ENCODE measurements at places on chromosomes 13 and 19.

DNA sequence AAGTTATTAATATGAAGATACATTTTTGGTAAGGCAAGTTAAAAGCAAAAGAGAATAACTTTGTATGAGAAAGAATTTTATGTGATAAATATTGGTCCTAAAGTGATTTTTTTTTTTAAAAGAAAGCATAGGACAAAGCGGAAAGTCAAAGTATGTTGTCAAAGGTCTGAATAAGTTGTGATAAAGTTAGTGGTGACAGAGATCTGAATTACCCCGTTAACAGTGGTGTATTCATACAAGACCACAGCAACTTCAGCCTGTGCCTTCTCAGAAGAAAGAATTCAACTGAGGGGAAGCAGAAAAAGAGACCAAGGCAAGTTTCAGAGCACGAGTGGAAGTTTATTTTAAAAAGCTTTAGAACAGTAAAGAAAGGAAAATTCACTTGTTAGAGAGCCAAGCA, 19.0 kb upstream of the ZNF566 start:
- no peak for DNase-seq

DNA sequence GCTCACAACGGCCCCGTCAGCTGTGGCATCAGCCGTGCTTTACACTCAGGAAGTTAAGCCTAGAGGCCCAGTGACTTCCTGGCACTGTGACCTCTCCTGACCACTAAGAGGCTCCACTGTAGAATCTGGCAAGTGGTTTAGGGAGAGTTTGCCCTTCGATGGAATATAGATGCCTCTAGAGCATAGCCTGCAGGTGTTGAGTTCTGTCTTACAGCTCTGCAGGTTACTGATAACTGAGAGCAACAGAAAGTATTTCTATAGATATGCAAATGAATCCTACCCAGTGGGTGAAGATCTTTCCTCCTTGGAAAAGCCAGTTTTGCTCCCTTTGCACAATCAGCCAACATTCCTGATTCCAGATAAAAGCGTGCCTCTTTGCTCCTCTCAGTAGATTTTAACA, 35.8 kb downstream of the ATP12A start:
- DNase-seq, result no peak

DNA sequence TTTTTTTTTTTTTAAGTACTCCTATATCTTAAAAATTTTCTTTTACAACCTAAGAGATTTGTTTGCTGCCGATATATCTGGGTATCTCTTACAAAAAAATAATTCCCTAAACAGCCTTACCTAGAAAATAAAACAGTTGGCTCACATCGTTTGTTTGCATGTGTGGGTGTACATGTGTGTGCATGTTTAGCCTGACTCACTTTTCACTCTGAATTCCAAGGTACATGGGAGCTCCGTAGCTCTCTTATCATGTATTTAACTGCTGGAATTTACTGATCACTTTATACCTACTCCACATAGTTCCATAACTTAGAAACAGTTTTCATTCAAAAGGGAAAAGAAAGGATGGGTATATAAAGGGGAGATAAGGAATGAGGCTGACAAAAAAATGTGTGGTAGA, 616.5 kb downstream of the GPC6 start:
- no peak for DNase-seq

DNA sequence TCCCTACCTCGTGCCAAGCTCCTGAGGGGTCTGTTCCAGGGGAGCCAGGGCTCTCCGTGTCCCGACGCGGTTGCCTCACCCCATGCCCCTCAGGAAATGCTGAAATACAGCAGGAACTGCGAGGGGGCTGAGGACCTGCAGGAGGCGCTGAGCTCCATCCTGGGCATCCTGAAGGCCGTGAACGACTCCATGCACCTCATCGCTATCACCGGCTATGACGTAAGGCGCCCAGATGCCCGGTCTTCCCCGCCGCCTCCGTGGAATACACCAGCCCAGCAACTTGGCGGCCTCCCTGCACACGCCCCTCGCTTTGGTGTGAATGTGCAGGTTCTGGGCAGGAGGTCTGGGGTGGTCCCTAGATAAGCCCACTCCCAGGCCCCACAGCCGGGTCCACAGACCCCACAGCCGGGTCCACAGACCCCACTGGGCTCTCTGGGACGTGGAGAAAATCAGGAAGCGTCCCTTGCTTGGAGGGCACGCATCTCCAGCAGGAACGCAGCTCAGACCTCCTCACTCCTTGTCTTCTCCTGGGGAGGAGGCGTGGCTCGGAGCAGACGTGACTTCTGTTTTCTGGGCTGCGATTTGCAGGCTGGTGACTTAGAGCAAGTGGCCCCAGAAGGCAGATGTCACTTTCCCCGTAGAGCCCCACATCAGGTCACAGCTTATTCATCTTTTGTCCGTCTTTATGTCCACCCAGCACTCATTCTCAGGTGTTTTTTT, 19.4 kb upstream of the F7 start:
- no peak for DNase-seq

DNA sequence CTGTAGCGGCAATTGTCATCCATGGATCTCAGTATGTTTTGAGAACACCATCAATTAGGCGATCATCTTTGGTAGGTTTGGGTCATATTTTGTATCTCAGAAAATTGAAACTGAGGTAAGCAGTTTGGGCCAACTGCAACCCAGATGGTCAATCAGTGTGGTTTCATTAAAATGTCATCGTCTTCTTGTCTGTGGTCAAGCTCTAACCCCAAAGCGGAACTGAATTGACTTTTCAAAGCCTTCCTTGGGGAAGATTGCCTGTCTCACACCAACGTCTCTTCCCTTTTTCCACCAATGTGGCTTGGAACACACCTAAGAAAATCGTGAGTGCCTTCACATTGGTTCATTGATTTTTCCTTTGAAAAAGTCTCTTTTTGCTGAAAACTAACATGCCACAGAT, 56.3 kb upstream of the UBAC2 start:
- no peak for DNase-seq

DNA sequence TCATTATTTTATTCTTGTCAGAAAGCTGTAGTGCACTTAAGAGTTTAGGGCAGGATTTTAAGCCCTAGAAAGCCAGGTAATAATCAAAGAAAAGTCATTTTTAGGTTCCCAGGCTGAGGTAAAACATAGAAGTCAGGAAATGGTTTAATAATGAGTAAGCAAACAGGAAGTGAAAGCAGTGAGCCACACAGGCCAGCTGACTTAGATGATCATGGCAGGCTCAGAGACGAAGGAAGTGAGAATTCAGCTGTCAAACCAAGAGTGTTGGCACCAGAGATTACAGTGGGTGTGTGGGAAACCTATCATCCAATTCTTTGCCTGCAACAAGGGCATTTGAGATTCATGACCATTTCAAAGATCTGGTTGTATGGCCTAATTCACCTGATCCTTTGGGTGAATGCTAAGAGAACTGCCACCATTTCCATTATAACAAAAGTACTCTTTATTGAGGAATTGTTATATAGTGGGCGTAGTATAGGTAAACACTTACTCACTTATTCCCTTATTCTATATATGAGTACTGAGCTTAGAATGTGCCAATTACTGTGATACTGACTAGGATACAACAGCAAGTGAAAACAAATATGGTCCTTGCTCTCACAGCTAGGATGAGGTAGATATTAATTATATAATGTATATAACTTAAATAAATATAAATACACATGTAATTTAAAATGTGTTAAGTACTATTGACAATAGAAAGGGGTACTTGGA, 103.7 kb upstream of the EDNRB start:
- peak; percentile 47 for DNase-seq

GRCh38 chr19:42313096-42313839, at the start of gene TMEM145:
TSS of gene TMEM145 (plus strand) at chr19:42313309. CDS start at chr19:42313377, 68 bp downstream.
- no peak for DNase-seq

GRCh38 chr19:43362179-43362578, 8.7 kb downstream of the CD177 start:
- peak; percentile 58 for DNase-seq

DNA sequence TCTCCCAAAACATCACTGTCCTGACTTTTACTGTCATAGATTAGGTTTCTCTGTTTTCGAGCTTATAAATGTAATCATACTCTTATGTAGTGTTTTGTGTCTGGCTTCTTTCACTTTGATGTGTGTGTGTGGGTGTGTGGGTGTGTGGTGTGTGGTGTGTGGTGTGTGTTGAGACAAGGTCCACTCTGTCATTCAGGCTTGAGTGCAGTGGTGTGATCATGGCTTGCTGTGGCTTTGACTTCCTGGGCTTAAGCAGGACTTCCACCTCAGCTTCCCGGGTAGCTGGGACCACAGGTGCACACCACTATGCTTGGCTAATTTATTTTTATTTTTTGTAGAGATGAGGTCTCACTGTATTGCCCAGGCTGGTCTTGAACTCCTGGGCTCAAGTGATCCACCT, 59.6 kb downstream of the PDS5B start:
- DNase-seq, result no peak

DNA sequence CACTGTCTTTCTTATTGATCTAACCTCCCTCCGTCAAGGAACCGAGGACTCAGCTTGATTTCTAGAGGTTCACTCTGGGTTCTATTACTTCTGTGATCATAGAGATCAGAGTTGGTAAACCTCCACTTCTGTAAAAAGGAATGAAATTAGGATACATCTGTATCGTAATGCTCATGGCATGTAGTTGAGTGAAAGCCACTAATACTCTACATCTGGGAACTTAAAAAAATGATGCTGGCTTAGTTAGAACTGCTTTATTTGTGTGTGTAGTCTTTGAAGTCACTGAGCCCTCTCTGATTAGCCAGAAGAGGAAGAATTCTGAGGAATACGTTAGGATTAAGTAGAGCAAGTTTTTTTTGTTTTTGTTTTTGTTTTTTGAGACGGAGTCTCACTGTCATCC, 140.8 kb downstream of the GGACT start:
- DNase-seq, result no peak

DNA sequence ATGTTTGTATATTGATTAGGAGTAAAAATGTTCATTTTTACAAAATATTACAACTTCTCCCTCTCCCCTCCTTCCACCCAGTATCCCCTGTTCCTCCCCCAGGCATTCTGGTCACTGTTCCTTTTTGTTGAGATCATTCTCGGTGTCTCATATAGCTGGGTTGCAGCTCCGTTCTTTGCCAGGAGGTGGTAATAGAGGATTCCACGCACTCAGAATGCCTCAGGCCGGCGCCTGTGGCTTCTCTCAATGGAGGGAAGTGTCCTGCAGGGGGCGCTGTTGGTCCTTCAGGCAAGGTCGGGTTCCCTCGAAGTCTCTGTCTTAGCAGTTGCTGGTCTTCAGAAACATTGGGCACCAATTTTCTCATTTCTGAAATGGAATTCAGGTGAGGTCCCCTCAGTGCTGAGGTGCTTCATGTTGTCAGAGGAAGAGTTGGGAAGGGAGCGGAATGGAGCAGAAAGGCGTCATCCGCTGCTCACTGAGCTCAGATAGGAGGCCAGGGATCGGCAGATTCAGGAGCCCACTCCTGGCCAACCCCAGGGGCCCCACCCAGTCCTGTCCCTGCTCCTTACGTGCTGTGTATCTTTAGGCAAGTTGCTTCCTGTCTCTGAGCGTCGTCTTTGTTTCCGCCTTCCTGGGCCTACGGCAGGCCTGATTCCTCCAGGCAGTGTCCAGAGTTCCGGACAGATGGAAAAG, 10.3 kb upstream of the GARIN5A start:
- no peak for DNase-seq

DNA sequence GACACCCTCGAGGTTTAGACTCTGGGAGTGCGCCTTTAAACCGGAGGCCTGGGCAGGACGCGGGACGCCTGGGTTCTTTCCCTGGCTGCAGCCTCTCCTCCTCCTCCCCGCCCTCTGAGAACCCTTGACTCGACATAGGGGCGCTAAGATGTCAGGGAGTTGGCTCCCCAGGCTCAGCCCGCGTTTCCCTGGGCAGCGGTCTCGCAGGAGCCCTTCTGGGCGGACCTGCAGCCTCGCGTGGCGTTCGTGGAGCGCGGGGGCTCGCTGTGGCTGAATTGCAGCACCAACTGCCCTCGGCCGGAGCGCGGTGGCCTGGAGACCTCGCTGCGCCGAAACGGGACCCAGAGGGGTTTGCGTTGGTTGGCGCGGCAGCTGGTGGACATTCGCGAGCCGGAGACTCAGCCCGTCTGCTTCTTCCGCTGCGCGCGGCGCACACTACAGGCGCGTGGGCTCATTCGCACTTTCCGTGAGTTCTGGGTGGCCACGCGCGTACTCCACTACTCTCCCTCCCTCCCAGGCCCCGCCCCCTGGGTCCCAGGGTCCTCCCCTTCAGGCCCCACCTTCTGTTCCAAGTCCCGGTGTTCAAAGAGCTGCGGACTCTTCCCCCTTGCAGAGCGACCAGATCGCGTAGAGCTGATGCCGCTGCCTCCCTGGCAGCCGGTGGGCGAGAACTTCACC, 1.3 kb downstream of the ICAM5 start:
- DNase-seq, result no peak

GRCh38 chr19:10706990-10707389, 5.8 kb downstream of the QTRT1 start:
- no peak for DNase-seq

DNA sequence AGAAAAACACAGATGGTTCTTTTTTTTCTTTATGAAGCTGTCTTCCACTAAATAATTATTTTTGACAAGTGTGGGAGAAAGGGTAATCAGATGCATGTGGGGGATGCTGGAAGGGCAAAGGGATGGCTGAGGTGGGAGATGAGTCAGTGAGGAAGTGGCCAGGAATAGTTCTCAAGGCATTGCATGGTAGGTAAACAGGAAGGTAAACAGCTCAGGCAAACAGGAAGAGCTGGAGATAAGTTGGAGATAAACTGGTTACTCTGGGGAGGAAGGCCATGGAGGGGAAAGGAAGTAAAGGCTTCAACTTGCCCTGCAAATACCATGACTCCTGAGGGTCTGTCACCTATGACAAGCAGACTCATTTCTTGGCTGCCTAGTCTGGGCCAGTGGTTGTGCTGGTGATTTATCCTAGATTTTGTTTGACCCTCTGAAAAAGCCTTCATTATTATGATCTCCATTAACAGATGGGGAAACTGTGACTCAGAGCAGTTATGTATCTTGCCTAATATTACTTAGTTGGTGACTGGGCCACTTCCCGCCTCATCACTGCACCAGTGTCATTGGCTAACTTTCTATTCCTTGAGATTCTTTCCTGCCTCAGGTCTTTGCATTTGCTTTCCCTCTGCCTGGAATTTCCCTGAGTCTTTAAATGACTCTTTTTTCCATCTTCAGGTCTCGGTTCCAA, 17.1 kb downstream of the ACTL9 start:
- DNase-seq, result no peak

DNA sequence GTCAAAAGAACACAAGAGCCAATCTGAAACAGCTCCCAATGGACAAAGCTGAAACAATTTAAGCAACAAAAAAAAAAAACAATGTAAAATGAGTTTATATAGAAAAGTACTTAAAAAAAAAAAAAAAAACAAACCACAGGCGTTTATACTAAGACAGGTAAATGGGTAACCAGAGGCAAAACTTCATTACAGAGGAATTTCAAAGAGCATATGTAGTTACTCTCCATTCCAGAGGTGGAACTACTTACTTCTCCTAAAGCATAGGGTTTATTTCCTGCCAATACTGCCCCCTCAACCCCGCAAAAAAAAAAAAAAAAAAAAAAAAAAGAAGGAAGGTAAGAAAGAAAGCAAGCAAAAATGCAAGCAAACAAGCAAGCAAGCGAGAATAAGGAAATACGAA, 132.9 kb downstream of the LIG4 start:
- DNase-seq, result no peak

GRCh38 chr19:21022996-21023395, 2.5 kb downstream of the ZNF430 start:
- no peak for DNase-seq

- no peak for DNase-seq
Measured at GRCh38 chr13:73216381-73216831, 157.6 kb downstream of the KLF5 start.

Measured in RCC 7860 (cell line).